GF-D8 (cell line): ENCODE measurements at places on chromosomes 6 and 20.

DNA sequence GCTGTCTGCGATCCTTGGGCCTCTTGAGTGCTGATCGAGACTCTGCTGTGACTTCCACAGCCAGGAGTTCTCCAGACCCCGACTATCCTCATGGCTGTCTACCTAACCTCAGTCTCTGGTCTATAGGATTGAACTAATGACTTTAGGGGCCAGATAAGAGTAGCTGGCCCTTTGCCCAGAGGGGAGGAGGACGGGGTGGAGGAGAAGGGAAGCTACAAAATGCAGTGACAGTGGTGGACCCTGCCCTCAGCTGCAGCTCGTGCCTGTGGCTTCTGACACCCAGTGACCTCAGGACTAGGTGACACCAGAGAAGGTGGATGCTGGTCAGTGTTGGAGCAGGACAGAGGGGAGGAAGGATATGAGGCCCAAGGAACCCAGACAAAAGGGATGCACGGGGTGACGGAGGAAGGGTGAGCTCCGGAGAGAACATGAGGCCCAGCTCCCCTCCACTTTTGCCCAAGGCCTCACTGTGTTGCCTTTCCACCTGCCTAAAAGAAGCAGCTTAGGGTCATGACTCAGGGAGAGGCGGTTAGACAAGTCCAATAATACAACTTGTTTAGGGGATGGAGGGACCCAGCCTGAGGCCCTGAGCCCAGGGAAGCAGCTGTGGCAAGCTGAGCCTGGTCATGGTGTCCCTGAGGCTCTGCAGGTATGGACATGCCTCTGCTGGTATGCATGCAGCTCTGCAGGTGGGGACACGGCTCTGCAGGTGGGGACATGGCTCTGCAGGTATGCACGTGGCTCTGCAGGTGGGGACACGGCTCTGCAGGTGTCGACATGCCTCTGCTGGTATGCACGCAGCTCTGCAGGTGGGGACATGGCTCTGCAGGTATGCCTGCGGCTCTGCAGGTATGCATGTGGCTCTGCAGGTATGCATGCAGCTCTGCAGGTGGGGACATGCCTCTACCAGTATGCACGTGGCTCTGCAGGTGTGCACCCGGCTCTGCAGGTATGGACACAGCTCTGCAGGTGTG, 67.7 kb downstream of the SYNJ2 start:
- no peak for DNase-seq

GRCh38 chr6:56604186-56604585, 38.5 kb downstream of the DST start:
- DNase-seq: no peak

- DNase-seq: no peak
These were observed 90.2 kb upstream of the SSTR4 start for GRCh38 chr20:22944936-22945335.

- DNase-seq: no peak
These were observed 255.4 kb downstream of the TBX18 start for GRCh38 chr6:84508981-84509380.

DNA sequence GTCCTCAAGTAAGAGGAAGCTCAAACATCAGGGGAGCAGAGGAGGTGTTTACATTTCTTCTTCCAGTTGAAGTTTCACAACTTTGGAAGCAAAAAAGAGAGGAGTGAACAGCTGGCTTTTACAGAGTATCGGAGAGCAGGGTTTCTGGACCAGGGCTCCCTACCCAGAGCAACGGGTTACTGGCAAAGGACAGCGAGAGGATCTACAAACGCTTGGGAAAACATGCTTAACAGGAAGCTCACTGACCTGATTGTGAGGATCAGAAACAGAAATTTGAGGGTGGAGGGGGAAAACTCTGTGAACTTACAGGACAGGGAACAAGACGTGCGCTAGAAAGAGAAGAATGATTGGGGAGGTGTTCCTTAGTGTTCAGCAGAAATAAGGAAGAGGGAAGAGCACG, 85.7 kb upstream of the TAB2 start:
- DNase-seq: no peak

GRCh38 chr6:137405806-137406205, 88.4 kb downstream of the OLIG3 start:
- no peak for DNase-seq
